Epithelial cell of esophagus (primary cell): ENCODE measurements at places on chromosomes 2 and 18.

- DNase-seq, result peak; percentile 32
Measured at GRCh38 chr2:229273006-229273722, 2.1 kb upstream of the PID1 start.

GRCh38 chr18:50410008-50410407, 35.2 kb downstream of the SKA1 start:
- no peak for DNase-seq

DNA sequence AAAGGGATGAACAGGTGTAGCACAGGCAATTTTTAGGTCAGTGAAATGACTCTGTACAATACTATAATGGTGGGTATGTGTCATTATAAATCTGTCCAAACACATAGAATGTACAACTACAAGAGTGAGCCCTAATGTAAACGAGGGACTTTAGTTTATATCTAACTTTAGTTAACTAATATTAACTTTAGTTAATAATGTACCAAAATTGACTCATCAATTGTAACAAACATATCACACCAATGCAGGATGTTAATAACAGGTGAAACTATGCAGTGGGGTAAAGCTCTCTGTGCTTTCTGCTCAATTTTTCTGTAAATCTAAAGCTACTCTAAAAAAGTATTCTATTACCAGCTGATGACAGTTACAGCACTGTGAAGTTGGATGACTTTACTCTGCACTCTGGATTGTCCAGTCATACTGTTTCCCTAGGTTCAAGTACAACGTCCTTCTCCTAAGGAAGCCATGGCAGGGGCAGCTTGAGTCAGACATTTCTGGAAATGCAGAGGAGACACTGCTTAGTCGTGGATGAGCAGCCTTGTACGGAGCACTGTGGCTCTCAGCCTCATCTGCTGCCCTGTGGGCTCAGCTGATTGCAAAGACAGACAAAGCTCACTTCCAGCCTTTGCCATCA, 26.1 kb downstream of the TGFA start:
- DNase-seq, result no peak

DNA sequence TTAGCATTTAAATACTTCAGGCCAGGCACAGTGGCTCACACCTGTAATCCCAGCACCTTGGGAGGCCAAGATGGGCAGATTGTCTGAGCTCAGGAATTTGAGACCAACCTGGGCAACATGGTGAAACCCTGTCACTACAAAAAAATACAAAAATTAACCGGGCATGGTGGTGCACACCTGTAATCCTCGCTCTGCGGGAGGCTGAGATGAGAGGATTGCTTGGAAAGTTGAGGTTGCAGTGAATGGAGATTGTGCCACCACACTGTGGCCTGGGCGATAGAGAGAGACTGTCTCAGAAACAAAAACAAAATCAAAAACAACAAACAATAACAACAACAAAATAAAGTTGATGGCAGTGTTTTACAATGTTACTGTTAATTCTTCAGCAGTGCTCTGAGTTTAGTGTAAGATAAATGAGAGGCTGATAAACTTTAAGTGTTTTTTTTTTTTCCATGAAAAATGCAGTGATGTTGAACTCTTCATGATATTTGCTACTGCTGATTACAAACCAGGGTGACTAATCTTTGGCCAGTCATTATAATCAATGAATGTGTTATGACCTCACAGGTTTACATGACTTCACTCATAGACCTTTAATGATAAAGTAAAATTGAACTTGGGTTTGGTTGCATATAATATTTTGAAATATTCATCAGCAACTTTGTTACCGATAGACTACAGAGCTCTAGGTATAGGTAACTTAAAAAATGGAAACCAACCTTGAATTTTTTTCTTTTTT, 2.5 kb downstream of the ITGAV start:
- peak; percentile 56 for DNase-seq

DNA sequence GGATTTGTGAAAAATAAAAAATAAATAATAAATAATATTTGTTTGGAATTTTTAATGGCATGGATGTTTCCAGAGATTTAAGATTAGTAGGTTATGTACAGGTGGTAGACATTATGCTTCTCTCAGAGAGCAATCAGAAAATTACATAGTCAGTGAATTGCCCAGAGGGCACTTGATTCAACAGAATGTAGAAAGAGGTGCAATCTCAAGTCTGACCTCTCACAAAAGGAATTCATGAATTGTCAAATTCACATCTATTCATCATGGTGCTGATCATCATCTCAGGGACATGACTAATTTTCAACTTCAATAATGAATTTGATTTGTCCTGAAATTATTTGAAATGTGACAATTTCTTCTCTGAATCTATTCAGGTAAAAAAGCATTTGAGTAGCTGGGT, 172.5 kb downstream of the PDE11A start:
- DNase-seq, result peak; percentile 89

GRCh38 chr2:74137651-74138599, 9.8 kb downstream of the BOLA3 start:
- no peak for DNase-seq

DNA sequence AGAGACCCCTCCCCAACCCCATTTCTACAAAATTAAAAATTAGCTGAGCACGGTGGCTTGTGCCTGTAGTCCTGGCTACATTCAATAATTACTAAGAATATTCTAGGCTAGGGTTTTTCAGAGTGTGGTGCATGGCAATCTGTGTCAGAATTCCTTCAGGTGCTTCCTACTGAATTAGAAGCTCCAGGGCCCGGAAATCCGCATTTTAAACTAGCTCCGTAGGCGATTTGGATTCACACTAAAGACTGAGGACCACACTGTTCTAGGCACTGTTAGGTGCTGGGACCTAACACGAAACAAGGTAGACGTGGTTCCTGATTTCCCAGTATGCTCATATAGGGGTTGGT, 628 bp upstream of the ZFAND2B start:
- DNase-seq, result no peak

- peak; percentile 73 for DNase-seq
Measured at GRCh38 chr18:47184419-47185050, 8.4 kb upstream of the IER3IP1 start.

DNA sequence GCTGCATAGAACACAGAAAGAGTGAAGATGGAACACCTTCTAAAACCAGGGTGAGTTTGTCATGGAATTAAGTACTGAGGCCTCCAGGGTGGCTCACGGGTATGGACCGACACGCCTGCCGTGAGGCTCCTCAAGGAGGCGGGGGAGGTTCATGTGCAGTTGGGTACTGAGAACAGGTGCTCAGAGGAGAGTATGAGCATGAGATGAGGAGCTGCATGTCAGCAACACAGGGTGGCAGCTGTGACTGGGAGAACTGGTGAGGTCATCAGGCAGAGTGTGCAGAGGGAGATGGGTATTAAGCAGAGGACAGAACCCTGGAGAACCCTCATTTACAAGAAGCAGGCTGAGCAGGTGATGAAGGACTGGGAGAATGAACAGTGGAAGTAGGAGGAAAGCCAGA, 63.2 kb upstream of the KLHL29 start:
- no peak for DNase-seq

DNA sequence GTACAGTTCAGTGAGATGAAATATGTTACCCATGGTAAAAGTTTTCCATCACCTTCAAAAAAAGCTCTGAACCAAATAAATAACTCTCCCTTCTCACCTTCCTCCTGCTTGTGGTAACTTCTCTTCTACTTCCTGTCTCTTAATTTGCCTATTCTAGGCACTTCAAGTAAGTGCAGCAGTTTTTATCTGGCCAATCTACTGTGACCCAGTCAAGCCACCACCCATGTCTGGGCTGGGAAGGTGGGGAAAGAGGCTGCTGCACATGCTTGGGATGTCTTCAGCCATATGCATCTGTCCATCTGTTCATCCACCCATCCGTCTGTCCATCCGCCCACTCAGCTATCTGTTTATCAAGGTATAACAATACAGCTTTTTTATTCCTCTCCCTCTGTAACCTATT, 31.6 kb downstream of the ZNF532 start:
- no peak for DNase-seq

GRCh38 chr2:234887195-234887594, 64.6 kb upstream of the SH3BP4 start:
- no peak for DNase-seq

- DNase-seq, result no peak
Measured at GRCh38 chr2:104620801-104621200, 233.1 kb upstream of the POU3F3 start.

GRCh38 chr18:3119401-3120341, 100.1 kb downstream of the MYOM1 start:
- DNase-seq, result peak; percentile 85

DNA sequence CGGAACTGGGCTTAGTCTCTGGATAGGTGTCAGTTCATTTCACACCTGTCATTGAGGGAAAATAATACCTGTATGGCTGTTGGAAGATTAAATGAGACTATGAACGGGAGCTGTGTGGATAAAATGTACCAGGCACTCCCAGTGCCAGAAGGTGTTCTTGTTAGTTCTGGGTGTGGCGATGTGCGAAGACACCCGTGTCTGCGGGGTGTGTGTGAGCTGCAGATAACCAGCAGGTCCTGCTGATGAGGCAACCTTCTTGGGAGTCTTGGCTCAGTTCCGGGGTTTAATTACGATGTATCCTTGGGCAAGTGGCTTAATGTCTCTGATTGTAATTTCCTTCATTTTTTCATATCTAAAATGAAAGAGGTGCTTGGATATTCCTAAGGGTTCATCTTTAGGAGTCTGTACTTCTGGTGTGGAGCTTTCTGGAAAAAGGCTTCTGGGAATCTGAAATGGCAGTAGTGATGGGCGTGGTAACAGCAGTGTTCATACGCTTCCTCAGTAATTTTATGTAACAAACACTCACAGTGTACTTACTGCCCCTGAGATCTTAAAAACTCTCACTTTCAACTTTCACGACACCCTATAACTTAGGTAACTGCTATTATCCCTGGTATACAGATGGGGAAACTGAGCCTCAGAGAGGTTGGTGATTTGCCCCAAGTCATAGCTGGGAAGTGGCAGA, 35.0 kb downstream of the NEDD4L start:
- peak; percentile 65 for DNase-seq

DNA sequence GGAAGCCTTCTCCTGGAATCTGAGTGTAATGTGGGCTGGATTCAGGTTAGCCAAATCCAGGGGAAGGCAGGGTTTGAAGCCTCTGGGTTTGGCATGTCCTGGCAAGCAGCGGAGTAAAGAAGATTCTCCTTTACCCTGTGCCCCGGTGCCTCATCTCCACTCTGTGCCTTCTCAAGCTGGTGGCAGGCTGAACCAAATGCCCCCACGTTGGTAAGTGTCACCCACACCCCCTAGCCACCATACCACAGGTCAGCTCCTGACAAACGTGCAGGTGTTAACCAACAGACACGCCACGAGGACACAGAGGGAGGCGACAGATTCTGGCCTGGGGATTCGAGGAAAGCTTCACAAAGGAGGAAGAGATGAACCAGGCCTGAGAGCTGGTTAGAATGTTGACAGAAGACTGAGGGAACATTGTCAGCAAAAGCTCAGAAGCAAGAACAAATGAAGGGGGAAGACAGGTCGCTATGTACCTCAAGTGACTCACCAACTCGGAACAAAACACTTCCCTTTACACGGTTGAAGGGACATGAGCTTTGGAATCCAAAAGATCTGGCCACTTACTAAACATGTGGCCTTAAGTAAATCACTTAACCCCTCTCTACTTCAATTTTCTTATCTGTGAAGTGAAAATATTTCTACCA, 85.2 kb upstream of the LCLAT1 start:
- peak; percentile 14 for DNase-seq

GRCh38 chr18:41681138-41681880, 273.7 kb upstream of the PIK3C3 start:
- DNase-seq, result peak; percentile 52
